Esophagus mucosa (tissue), 1 donor: ENCODE measurements at places on chromosomes 13 and 19. TPM values are rescaled to one million over a fixed set of nuclear protein-coding genes. Genes with fewer than 3 reads are reported as not detected.

The ZNF599 gene
- total RNA-seq = 2.7 TPM

The GARIN5A gene
- 1.1 TPM for total RNA-seq

The APOE gene
- total RNA-seq = 5.7 TPM

The NCR1 gene
- 0.44 TPM for total RNA-seq

The TRPM4 gene
- total RNA-seq = 12.1 TPM

The KIR3DL1 gene
- not detected for total RNA-seq

The PSG6 gene
- not detected for total RNA-seq

The IL12RB1 gene
- 0.36 TPM for total RNA-seq

The VSTM2B gene
- not detected for total RNA-seq

The ZNF134 gene
- total RNA-seq = 9.6 TPM

The F7 gene
- total RNA-seq = not detected

The PNMA8A gene
- 0.12 TPM for total RNA-seq

The ZNF577 gene
- total RNA-seq = 2.8 TPM

The STXBP2 gene
- total RNA-seq = 62.7 TPM

The DZIP1 gene
- 5.4 TPM for total RNA-seq

The SPINT2 gene
- total RNA-seq = 356 TPM

The MAP3K10 gene
- 5.1 TPM for total RNA-seq

The KLF1 gene
- not detected for total RNA-seq

The HRC gene
- total RNA-seq = 0.24 TPM

The SOX1 gene
- not detected for total RNA-seq

The GPR183 gene
- total RNA-seq = 0.76 TPM

The BRSK1 gene
- 0.28 TPM for total RNA-seq

The NLRP9 gene
- total RNA-seq = not detected

The CD22 gene
- 2.5 TPM for total RNA-seq

The LNX2 gene
- 13.5 TPM for total RNA-seq

The BLVRB gene
- total RNA-seq = 119 TPM

The ZNF91 gene
- total RNA-seq = 19.1 TPM

The NCAN gene
- total RNA-seq = not detected
